Osteoblast (primary cell): ENCODE measurements at places on chromosomes 13 and 19. TPM values are rescaled to one million over a fixed set of nuclear protein-coding genes. Genes with fewer than 3 reads are reported as not detected.

DNA sequence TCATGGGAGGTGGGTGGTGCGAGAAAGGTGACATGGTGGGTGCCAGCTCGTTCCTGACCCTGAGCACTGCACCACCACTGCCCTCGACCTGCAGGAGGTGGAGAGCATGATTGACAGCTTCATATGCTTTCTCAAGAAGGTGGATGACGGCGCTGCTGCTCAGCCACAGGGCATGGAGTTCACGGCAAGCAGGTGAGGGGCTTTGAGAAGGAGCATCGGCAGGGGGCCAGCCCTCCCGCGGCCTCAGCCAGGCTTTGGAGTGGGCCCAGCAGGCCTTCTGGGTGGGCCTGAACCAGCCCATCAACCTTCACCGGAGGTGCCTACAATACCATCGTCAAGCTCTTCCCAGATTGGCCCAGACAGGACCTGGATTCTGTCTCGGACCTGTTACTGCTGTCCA, 18.9 kb upstream of the ZNF14 start:
- DNase-seq, result peak; percentile 78

DNA sequence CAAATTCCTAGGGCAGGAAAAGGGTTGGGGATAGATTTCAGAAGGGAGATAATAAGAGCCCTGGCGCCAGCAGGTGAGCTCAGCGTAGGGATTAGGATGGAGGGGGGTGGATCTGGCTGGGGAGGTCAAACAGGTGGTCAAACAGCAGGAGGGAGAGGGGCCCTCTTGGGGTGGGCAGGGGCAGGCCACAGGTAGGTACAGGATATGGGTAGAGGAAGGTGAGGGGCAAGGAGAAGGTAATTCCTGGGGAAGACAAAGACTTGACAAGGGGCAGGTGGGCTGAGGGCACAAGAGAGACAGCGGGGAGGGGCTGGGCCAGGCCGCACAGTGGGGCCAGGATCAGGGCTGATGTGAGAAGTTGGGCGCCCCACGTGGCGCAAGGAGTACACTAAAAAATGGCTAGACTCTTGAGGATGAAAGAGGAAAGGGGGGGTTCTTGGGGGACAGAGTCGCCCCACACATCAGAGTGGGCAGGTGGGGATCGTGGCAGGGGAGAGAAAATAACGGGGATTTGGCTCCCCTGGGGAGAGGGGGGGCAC, 713 bp downstream of the KRI1 start:
- DNase-seq, result peak; percentile 98

Gene MUC16
- total RNA-seq, result not detected in 2 replicates

GRCh38 chr19:54449701-54450069, 686 bp downstream of the LENG8 start:
- DNase-seq, result peak; percentile 83

DNA sequence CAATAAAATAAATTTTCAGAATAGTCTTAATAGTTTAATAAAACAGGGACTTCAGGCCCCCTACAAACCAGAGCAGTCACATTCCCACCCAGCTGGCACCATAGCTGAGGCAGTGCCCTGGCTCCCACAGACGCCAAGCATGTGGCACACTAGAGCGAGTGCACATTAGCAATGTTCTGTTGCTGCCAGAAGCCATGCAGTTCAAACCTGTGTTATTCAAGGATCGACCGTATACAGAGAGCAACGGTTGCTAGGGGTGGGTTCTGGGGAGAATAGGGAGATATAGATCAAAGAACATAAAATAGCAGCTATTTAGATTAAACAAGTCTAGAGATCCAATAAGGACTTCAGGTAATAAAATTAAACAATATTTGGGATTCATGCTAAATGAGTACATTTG, 419.3 kb upstream of the KLHL1 start:
- DNase-seq, result no peak

GRCh38 chr13:46079770-46080169, 25.1 kb downstream of the CPB2 start:
- DNase-seq, result no peak

- no peak for DNase-seq
Observed at GRCh38 chr13:88196106-88196505, 524.9 kb downstream of the SLITRK5 start.

DNA sequence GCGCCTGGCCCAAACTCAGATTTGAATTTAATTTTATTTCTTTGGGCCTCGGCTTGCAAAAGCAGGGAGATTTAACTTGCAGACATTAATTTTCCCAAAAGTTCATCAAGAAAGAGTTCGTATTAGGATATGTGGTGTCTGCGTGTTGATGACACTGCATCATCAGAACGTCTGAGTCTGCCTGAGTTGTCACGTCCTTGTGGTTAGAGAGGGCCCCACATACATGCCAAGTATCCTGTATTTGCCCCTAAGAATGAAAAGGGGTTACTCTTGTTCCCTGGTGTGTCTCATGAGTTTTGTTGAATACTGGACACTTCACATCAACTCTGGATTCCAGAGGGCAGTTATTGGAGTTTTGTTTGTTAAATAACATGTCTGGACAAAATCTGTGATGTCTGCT, 5.6 kb upstream of the TEX29 start:
- no peak for DNase-seq

- no peak for DNase-seq
Observed at GRCh38 chr13:81275666-81276258, 934.8 kb upstream of the SPRY2 start.

- DNase-seq, result no peak
Observed at GRCh38 chr19:29399804-29400203, 126.0 kb upstream of the VSTM2B start.

GRCh38 chr13:30268673-30269072, 38.7 kb downstream of the KATNAL1 start:
- no peak for DNase-seq

DNA sequence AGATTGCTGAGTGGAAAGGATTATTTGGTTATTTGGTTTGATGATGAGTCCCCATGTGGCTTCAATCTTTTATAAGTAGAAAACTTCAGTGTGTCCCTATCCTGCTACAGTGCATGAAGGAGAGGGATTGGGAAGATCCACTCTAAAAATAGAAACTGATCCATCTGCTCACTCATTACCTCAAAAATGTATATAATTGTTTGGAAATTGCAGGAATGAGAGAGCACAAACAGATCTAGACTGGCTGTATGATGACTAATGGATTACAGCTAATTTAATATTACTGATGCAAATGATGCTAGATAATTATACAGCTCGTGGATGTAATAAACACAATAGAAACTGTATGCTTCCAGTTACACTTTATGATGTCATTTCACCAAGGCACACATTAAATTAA, 625.3 kb upstream of the PRR20A start:
- no peak for DNase-seq

- no peak for DNase-seq
Observed at GRCh38 chr13:58239774-58240268, 608.3 kb downstream of the PCDH17 start.

DNA sequence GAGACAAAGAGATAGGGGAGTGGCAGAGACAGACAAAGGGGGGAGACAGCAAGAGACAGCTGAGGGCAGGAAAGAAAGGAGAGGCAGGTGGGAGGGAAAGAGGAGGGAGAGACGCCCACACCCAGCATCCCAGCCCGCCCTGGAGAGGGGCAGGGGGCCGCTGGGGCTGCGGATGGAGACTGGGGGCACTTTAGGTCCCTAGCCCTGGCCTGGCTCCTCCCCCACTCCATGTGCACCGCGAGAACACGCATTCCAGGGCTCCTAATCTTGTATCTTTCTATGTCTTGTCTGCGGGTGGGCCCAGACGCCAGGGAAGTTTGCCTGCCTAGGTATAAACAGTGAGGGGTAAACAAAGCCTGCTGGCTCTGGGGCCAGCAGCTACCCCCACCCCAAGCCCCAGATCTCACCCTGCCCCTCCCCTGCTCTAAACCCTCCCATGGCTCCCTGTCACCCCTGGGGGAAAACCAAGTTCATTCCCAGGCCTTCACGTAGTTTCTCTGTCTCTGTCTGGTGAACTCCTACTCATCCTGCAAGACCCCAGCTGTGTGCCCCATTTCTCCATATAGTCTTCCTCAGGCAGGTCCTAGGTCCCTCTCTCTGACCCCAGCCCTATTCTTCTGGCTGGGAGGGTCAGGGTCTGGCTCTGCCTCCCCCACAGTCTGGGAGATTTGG, 5.7 kb downstream of the TLE5 start:
- peak; percentile 78 for DNase-seq

DNA sequence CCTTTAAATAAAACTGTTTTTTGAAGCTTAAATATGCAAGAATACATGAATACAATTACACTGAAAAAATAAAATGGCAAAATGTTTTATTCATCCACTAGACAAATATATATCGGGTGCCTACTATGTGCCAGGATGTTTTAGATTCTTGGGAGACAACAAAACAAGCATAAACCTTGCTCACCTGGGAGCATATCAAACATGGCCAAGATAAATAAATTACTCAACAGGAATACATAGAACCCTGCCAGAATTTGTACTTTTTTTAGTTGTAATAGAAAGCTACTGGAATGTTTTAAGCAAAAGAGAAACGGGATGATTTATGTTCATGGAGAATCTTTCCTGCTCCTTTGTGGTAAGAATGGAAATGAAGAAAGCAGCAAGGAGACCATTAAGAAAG, 2358.5 kb upstream of the PCDH20 start:
- DNase-seq, result no peak

GRCh38 chr13:76516586-76516985, 369.6 kb downstream of the KCTD12 start:
- DNase-seq, result no peak

Gene SLC25A41
- not detected in 2 replicates for total RNA-seq

GRCh38 chr19:5316138-5316537, 24.5 kb downstream of the PTPRS start:
- peak; percentile 62 for DNase-seq

GRCh38 chr19:40246292-40247073, 20.0 kb upstream of the CCNP start:
- DNase-seq, result no peak

Gene F7
- under 0.01 TPM in 1 of 2 replicates, not detected in the other for total RNA-seq

DNA sequence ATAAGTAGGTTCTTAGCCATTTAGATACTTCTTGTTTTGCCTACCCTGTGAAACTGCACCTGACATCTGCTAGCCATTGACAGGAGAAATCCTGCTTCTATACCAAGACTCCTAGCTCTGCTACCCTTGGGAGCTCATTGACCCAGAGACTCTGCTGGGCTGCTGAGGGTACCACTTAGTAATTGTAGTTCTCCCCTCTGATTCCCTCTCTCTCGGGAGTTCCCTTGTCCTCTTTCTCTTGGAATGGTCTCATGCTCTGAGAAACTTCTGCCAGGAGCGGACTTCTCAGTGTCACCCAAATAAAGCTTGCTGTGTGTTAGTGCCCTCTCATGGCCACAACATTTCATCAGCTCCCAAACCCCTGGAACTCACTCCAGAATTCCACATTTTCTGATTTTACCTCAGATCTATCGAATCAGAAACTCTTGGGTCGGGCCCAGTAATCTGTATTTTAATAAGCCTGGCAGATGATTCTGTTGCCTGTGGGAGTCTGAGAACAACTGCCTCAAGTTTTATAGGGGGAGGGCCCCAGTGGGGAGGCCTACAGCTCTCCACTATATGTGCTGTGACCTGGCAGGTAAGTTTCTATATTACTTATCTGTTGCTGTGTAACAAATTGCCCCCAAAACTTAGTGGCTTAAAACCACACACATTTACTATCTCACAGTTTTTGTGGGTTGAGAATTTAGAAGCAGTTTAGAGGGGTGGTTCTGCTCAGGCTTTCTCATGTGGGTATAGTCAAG, 221.1 kb downstream of the TDRD3 start:
- no peak for DNase-seq

DNA sequence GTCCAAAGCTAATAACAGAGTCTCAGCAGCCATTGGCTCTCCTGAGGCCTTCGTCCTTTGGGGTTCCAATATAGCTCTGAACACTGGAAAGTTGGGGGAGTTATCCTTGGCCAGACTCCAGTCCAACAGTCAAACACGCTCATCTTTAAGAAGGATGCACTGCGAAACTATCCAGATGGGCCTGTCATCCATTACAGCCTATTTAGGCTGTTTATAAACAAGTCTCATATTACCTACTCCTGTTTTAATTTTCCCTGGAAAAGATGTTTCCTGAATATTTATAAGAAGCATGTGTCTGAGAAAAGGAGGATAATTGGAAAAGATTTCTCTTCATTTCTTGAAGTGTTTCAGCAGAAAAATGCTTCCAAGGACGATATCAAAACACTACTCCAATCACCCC, 170.7 kb downstream of the DCT start:
- no peak for DNase-seq

DNA sequence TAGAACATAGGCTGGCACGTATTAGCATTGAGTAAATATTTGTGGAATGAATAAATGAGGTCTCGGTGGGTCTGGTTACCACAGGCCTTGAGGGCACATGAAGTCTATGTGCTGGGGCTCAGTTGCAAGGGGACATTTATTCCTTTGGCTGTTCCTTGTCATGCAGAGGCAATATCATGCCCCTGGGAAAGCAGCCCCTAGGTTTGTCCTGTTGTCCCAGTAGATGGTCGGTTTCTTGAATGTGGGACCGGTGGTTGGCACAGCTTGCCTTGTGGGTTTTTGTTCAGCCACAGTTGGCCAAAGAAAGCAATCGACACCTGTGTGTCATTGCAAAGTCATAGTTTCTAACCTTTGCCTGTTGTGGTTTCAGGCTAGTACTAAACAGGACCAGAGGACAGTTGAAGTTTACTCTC, 24.7 kb upstream of the GPR183 start:
- no peak for DNase-seq

DNA sequence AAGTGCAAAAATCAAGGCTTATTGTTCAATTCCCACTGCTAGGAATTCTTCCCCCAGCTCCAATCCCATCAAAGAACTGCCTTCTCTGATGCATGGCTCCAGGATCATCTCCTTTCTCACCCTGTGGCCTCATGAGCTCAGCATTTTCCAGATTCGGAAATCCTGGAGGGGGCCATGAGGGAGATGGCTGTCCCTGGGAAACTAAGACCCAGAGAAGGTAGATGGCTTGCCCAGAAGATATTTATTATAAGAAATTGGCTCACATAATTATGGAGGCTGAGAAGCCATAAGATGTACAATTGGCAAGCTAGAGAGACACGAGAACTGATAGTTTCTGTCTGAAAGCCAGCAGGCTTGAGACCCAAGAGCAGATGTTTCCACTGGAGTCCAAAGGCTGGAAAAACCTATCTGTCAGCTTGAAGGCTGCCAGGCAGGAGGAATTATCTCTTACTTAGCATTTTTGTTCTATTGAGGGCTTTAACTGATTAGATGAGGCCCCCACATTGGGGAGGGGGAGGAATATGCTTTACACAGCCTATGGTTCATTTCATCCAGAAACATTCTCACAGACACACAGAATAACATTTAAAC, 58.6 kb downstream of the GADD45B start:
- DNase-seq, result no peak

DNA sequence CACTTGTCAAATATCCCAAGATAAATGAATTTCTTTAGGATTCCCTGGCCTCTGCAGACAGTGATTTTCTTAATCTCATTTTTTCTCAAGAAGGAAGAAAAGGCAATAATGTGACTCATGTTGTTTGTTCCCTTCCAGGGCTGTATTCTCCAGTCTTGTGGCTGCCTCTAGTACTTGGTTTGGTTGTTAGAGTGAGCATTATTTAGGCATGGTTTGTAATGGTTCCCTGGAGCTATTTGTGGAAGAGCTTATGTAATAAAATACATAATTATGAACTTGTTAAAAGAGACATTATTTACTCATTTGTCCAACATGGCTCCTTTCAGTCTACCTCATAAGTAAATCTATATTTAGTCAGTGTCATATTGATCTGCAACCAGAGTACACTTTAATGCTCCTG, 270.4 kb downstream of the DCT start:
- no peak for DNase-seq

GRCh38 chr13:44899967-44900366, 89.3 kb downstream of the NUFIP1 start:
- no peak for DNase-seq

Gene SELENOV
- total RNA-seq, result not detected in 2 replicates

Gene PSG6
- not detected in 2 replicates for total RNA-seq

GRCh38 chr13:27523346-27524073, 73.1 kb upstream of the MTIF3 start:
- DNase-seq, result no peak

Gene SPIB
- total RNA-seq, result 0.36 TPM in 1 of 2 replicates, not detected in the other

Gene CEACAM4
- not detected in 2 replicates for total RNA-seq

Gene ACP7
- total RNA-seq, result 0.29 TPM in 1 of 2 replicates, not detected in the other
